NCI-H69 (cell line): ENCODE measurements at places on chromosomes 2 and 18.

- peak; percentile 69 for DNase-seq
These were observed 411.7 kb upstream of the NETO1 start for GRCh38 chr18:73279498-73279897.

- no peak for DNase-seq
These were observed 17.2 kb upstream of the ATG16L1 start for GRCh38 chr2:233234264-233234663.

- peak; percentile 62 for DNase-seq
These were observed 137.2 kb upstream of the KCTD1 start for GRCh38 chr18:26685438-26686157.

GRCh38 chr2:174874085-174874484 lies 109.8 kb upstream of the CHRNA1 start:
- DNase-seq, result no peak

DNA sequence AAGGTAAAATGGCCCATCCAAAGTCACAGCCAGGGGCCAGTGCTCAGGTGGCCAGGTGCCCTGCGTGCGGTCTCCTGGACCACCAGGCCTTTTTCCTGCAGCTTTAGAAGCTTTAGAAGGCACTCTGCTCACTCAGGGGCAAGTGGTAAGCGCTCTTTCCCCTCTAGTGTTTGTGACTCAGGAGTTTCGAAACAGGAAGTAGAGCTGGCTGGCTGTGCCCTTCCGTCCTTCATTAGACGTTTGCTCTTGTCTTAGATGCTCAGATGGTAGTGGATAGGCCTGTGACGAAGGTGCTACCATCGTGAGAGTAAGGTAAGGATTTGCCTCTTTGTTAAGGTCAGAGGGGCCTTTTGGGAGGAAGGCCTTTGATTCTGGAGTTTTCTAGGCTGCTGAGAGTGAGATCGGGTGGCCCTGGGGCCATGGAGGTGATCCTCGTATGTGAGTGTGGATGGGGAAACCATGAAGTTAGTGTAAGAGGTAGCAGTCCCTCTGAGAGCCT lies at the start of gene CASP8:
Gene CASP8 (plus strand): TSS at position 235 of the 499 bp plus-strand sequence. CDS start 5,951 bp downstream, outside the sequence.
- no peak for DNase-seq

DNA sequence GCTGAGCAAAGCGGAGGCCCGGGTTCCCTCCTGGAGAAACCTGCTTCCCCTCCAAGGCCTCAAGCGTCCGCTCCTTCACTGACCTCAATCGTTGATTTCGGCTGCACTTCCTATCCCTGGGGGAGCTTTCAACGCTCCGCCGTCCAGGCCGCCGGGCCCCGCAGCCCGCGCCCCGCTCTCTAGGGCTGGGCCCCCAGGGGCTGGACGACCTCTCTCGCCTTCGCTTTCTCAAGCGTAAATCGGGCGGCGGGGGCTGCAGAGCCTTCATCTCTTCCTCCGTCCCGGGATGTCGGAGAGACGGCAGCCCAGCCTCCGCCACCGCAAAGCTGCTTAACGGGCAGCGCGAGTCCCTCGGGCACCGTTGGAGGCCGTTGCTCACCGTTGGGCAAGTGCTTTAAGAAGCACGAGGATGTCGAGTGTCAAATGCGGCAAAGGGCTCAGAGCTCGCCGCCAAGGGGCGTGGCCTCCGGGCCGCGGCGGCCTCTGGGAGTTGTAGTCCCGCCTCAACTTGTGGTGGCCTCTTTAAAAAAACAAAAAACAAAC lies 8.5 kb downstream of the HES6 start:
- no peak for DNase-seq

DNA sequence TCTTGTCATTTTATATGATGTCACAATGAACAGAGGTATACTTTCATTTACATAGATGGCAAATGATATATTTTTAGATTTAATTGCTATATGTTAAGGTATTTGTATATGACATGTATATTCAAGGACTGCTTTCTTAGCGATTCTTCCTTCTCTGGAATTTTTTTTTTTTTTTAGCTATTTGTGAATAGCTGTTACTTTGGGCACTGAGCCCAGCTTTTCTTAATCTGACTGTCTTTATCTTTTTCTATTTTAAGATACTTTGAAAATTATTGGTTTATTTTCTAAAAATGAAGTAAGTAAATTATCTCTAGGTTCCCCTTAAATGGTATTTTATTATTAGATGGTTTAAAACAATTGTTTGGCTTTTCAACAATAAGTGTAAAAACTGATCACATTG lies 4.0 kb upstream of the GLS start:
- no peak for DNase-seq

DNA sequence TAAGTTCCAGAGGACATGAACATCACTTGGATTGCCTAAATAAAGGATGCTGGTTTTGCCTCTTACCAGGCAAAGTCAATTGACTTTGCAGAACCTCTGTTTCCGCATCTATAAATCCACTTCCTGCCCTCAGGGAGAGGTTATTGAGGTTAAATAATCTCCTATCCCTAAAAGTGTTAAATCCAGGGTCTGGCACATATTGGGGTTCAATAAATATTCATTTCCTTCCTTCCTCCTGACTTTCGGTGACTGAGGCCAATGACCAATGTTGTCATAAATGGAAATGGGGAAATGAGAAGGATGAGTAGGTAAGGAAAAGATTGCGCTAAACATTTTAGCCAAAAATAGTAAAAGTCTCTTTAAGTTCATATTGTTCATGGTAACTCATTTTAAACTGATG lies 16.0 kb downstream of the BCL2 start:
- DNase-seq, result no peak

DNA sequence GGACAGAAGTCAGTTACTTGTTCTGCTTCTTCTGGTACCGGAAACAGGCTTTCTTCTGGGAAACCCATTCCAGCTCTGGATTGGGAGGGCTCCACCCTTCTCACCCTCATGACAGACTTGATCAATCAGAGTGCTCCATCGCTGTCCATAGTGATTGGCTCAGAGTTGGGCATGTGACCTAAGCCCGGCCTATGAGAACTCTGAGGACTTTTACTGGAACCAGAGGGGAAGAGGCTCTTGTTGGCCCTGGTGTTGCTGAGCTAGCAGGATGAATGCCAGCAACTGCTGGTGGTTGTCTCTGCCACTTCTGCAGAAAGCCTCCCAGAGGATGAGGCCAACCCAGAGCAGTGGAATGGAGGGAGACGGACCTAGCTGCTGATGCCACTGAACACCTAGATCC lies 33.3 kb downstream of the TMEM37 start:
- DNase-seq, result no peak

DNA sequence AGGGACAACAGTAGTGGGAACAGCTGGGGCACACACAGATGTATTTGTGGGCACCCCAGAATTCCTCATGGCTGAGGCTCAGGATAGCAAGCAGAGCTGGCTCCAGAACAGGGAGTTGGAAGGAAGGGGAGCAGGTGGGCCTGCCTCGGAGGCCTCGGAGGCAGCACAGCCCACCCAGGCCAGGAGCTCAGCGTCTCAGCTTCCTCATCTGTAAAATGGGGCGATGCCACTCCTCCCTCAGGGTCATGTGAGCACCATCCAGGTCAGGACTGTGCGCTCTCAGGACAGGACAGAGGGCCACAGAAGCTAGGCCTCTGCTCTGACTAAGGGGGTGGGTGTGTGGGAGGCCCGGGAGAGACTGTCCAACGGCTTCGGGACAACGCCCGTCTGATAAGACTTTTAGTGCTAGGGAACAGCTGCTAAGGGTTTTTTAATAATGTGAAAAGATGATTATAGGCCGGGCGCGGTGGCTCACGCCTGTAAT lies 106.2 kb downstream of the HDAC4 start:
- DNase-seq, result no peak

GRCh38 chr2:25309402-25309801 lies 32.3 kb downstream of the DNMT3A start:
- peak; percentile 69 for DNase-seq

- DNase-seq, result no peak
These were observed 9.3 kb upstream of the RGPD4 start for GRCh38 chr2:107817378-107817777.

DNA sequence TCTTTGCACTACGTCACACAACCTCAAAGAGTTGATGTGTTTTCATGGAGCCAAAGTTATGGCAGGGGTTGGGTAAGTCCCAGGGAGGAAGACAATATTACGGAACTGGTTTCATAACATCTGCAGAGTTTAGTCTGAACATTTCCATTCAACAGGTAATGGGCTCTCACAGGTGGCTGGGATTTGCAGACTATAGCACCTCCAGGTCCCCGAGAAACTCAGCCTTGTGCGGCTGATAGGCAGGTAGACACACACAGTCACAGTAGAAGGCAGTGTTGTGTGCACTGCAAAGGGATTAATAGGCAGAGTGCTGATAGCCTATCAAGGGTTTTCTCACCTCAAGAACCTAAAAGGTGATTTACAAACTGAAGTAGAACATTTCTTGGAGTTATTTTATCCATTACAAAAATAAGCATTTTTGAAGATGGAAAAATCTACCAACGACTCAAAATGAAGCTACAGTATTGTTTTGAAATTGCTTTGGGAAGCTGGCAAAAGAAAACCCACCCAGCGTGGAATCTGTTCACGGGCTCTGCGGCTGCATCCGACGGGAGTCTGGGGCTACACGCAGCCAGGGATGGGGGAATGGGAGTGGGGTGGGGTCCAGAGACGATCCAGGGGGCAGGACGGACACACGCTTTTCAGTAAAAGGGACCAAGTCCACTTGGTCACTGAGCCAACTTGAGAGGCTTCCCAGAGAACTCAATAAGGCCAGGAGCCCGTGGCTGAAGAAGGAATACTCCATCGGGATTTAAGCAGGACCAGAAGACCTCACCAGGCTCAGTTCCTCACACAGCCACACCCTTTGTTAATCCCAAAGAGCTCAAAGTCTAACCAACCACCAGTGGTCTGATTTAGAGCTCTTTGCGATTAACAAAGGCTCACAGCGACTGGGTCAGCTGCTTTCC lies 82.9 kb downstream of the CHRNA1 start:
- DNase-seq, result peak; percentile 33

DNA sequence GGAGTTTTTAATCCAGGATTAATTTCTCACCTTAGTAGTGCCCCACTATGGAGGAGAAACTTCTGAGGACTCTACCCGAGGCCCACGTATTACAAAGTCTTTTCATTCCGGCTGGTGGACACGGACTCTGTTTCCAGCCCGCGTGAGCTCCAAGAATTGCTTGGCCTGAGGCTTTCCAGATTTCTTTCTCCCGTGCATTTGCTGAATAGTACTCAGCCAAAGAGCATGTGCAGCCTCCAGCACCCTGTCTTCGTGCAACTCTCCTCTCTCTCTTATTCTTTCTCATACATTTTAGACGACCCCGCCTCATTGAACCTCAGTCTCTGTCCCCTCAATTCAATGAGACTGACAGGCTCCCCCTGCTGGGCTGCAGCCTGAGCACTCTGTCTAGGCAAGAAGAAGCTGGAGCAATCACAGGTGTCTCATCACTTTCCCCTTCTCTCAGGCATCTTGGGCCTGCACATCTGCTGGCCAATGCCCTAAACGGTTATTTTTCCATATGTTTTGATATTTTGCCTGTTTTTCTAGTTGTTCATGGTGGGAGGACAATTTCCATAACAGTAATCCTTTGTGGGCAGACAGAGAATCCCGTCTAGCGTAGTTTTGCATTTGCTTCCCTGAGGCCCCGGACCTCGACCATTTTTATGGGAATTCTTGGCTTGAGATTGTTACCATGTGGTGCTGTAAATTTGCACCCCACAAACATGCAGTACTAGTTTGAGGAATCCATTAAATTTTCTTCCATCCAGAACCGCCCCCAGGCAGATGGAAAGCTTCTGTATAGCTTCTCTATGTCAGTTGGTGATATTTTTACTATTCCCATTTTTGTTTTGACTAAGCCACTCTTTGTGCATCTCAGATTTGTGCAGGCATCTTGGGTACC lies 50.1 kb upstream of the LPIN2 start:
- DNase-seq, result peak; percentile 79

- DNase-seq, result peak; percentile 75
These were observed 475 bp downstream of the B3GNT2 start for GRCh38 chr2:62196278-62196901.

DNA sequence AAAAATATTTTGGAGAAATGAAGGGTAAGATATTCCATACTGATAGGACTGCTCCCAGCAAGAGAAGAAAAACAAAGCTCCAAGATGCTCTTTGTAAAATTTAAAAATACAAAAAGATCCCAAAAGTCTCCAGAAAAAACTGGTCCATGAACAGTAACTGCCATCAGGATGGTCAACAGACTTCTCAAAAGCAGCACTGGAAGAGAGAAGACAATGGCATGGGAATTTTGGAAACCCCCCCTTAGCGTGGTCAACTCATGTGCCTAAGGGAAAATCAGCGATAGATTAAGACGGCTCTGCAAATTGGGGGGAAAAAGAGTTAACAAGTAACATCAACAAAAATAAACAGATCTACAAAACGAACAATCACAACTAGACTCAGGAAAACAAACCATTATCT lies 23.6 kb downstream of the B4GALT6 start:
- DNase-seq, result peak; percentile 30

DNA sequence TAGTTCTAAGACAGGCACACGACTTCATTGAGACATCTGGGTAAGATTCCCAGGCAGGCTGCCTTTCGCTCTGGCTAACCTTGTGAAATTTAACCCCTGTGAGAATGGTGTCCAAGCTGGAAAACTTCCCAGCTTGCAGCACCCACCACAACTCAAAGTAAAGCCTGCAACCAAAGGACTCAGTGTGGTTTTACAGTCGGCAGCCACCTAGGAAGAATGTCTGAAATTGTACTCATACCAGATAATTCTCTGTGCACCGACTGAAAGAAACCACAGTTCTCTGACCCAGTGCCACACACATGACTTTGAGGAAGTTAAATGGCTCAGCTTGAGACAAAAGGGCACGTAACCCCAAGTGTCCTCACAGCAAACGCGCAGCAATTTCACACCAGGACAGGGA lies 125.7 kb downstream of the RBMS1 start:
- DNase-seq, result no peak

DNA sequence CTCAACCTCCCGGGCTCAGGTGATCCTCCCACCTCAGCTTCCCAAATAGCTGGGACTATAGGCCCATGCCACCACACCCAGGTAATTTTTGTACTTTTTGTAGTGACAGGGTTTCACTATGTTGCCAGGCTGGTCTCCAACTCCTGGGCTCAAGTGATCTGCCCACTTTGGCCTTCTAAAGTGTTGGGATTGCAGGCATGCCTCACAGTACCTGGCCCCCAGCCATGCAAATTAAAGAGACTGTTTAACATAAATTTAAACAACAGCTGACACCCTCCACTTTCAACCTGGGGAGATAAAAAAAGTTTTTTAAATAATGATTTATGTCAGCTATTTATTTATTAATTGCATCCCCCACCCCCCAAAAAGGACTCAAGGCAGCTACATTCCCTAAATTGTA lies 234.7 kb downstream of the CCDC178 start:
- DNase-seq, result peak; percentile 69

DNA sequence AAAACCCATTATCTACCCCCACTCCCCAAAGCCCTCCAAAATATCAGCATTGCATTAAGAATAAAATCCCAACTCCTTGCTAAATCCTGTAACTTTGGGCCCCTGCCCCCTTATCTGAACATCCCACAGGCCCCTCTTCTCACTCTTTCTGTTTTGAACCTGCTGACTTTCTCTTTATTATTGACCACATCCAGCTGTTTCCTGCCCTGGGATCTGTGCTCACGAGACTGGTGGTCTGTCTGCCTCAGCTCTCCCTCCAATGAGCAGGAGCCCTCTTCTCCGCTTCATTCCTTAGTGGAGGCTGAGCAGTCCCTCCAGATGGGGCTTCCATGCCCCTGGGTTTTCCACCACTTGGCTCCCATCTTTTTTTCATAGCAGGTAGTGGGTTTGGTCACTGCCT lies 116.9 kb downstream of the ACKR3 start:
- DNase-seq, result no peak

GRCh38 chr2:216219861-216220260 lies 110.7 kb downstream of the XRCC5 start:
- no peak for DNase-seq
